ENCODE measurements at places on chromosomes 11 and 22.

DNA sequence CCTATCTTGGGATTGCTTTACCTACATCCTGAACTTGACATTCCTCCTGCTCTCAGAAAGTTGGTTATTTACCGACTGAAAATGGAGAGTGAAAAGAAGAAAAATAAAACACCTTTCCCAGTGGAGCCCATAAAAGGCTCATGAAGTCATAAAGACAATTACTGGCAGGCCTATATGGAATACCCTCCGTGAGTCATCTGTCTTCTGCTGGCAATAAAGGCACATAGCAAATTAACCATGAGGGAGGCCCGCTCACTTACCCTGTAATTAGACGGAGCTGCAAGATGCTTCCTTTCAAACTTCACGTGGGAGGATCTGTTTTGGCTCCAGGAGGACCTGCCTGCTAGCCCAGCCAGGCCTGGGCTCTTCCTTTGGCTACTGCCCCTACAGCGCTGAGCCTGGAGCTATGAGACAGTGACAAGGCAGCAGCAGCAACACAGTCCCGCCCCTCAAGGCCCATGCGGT lies 540.4 kb downstream of the BUD13 start:
- no peak for DNase-seq

- no peak for DNase-seq
These were observed 26.2 kb downstream of the FSHB start for GRCh38 chr11:30257058-30257457.

GRCh38 chr11:29008481-29008880 lies 900.3 kb downstream of the METTL15 start:
- DNase-seq = no peak

- DNase-seq = no peak
These were observed 13.1 kb downstream of the TAF1D start for GRCh38 chr11:93727985-93728791.

GRCh38 chr11:17230867-17231851 lies 23.4 kb upstream of the PIK3C2A start:
- no peak for DNase-seq

DNA sequence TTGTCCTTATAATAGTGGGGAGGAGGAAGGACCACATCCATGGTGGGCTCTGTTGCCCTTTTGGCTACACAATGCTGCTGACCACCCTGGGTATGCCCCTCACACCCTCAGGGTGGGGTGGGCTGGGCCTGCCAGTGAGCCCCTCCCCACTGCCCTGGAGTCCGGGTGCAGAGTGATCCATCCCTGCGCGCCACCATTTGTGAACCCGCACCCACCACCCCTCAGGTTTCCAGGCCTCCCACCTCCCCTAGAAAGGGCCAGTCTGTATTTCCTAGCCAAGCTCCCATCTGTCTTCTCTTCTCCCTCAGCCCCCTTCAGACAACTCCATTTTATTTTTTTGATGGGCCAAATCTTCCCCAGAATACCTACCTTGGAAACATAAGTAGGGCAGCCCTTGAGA lies 25.0 kb downstream of the MS4A10 start:
- no peak for DNase-seq

GRCh38 chr22:43743929-43744643 lies 68.0 kb downstream of the EFCAB6 start:
- no peak for DNase-seq

GRCh38 chr22:47654922-47655491 lies 892.6 kb downstream of the TBC1D22A start:
- no peak for DNase-seq

DNA sequence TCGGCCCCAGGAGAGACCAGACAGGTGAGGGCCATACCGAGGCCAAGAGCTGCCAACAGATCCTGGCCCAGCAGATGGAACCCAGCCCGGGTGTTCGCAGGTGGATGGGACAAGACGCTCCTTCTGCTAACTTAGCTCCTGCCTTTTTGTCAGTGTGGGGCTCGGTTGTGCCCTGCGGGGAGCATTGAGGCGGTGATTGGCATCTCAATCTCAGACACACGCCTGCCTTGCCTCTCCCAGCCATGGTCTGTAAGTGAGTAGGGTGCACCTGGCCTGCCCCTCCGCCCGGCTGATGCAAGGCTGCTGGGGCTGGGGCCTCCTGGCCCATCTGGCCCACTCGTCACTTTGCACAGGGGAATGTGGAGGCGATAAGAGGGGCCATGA lies 350.1 kb downstream of the TBC1D22A start:
- no peak for DNase-seq

GRCh38 chr11:44877571-44878497 lies 72.8 kb downstream of the TP53I11 start:
- no peak for DNase-seq

- DNase-seq = no peak
These were observed 31.9 kb downstream of the RRAS2 start for GRCh38 chr11:14327116-14327515.

- no peak for DNase-seq
These were observed 99.1 kb downstream of the CD44 start for GRCh38 chr11:35237860-35238715.

DNA sequence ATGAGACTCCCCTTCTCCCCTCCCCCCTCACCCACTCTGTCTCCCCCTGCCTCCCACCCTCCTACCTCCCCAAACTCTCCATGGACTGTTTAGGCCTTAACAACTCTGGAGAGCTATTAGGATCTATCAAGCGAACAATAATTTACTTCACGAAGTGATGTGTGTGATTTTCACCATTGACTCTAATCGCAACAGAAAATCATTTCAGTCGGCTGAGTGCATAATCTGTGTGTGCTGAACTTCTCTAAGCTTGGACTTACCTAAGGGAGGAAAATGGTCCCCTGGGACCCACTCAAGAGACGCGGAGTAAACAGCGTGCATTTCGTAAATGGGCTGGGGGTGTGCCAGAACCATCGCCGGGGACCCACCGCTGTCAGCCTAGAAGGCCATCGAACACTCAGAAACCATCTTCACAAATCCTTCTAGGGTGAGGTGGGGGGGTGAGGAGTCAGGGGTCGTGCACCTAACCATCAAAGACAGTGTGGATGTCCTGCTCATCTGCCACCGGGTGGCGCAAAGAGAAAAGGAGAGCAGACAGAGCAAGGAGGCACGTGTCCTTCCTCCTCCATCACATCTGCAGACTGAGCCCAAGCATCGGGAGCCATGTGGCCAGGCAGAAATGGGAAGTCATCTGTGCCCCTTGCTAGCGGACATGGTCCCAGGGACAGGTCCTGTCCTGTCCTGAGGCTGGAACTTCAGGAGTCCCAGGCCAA lies 62.1 kb upstream of the NUP50 start:
- peak; percentile 59 for DNase-seq

GRCh38 chr11:120952461-120953434 lies 71.2 kb upstream of the TBCEL start:
- peak; percentile 29 for DNase-seq

DNA sequence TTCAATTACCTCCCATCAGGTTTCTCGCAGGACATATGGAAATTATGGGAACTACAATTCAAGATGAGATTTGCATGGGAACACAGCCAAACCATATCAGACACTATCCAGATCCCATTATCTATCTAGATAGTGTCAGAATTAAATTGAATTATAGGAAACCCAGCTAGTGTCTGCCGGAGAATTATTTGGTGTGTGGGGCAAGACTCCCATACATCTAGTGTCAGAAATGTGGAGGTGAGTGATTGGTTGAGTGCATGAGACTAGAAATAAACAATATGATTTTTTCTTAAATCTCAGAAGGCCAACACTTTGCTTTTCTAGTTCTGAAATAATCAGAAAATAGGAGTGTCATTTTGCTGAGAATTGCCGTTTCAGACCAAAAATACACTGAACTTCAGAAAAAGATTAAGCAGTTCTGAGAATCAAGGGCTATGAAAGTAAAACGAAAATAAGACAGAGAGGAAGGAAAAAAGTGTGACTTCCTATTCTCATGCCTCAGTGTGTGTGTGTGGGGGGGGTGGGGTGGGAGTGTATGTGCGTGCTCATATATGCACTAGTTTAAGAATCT lies 21.3 kb downstream of the CASP12 start:
- DNase-seq = no peak

GRCh38 chr22:22865311-22866072 lies 22.1 kb upstream of the IGLL5 start:
- no peak for DNase-seq

- DNase-seq = no peak
These were observed 29.3 kb upstream of the CABP7 start for GRCh38 chr22:29690476-29690875.

GRCh38 chr22:46012182-46012880 lies 35.4 kb upstream of the WNT7B start:
- DNase-seq = no peak

GRCh38 chr11:11864803-11865202 lies 23.0 kb downstream of the USP47 start:
- DNase-seq = no peak

- no peak for DNase-seq
These were observed 477.1 kb downstream of the BRD1 start for GRCh38 chr22:49350441-49351121.

GRCh38 chr22:50696799-50697561 lies 24.4 kb downstream of the SHANK3 start:
- DNase-seq = no peak

GRCh38 chr11:7688238-7688826 lies 15.0 kb upstream of the CYB5R2 start:
- DNase-seq = no peak

DNA sequence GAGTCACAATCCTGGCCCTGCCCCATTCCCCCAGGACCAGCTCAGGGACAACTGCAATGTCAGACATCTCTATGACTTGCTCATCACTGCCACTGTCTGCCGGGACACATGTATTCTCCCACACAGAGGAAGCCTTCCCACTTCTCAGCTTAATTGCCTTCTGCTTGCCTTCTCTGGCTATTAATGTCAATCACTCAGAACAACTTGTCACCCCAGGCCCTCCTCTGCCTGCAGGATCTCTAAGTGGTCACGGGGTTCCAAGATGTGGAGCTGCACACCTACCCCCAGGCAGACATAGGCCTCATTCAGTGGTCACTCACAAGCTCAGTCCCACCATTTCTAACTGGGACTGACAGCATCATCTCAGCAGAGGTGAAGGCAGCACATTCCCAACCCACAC lies 15.1 kb downstream of the PLEKHA7 start:
- no peak for DNase-seq

DNA sequence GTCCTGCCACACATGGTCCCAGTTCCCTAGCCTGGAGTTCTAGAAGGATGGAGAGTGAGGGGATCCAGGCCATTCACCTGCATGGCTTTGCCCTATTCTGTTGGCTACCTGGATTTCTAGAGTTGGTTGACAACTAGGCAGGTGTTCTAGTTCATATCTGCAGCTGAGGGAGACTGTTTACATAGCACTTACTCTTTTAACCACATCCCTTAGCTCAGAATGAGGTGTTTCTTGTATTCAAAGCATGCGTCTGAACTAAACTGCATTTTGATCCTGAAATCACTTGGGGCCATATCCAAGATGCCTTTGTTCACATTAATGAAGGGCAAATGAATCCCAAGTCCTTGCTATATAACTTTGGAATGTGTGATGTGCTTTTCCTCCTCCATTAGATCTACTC lies 60.9 kb downstream of the SYT13 start:
- DNase-seq = no peak

DNA sequence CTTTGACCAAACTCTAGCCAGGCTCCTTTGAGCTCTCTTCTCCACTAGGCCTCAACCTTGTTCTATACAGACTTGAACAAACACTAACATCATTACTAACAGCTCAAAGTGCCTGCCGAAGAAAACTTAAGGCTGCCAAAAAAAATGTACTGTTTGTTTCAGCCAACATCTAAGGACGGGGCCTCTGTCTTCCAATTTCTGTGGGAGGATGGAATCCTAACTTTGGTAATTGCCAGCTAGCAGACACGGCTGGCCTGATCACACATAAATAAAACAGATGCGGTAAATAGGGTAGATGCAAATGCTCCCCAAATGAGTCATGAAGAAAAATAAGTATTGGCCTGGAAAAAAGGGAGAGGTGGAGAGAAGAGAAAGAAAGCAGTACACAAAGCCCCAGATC lies 394.3 kb downstream of the TMEM135 start:
- peak; percentile 86 for DNase-seq

- no peak for DNase-seq
These were observed 4.0 kb downstream of the APOL4 start for GRCh38 chr22:36197514-36198146.

GRCh38 chr11:7056828-7057513 lies 31.8 kb upstream of the RBMXL2 start:
- no peak for DNase-seq

DNA sequence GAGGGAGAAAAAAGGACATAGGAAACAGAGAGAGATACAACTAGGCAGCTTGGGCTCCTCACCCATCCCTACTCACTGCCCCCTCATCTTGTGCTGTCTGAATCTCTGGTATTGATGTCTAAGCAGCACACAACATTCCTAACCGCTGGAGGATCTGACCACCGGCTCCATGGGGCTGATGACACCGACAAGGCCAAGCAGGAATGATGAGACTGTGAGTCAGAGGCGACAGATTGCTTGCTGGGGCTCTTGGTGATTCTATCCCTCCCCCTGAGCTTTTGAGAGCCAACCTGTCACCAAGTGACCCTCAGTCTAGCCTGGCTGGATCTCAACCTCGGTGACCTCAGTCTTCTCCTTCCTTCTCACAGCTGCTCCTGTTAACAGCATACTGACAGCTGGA lies 13.8 kb downstream of the PAMR1 start:
- no peak for DNase-seq

- DNase-seq = no peak
These were observed 257.1 kb downstream of the BUD13 start for GRCh38 chr11:116515664-116516184.

DNA sequence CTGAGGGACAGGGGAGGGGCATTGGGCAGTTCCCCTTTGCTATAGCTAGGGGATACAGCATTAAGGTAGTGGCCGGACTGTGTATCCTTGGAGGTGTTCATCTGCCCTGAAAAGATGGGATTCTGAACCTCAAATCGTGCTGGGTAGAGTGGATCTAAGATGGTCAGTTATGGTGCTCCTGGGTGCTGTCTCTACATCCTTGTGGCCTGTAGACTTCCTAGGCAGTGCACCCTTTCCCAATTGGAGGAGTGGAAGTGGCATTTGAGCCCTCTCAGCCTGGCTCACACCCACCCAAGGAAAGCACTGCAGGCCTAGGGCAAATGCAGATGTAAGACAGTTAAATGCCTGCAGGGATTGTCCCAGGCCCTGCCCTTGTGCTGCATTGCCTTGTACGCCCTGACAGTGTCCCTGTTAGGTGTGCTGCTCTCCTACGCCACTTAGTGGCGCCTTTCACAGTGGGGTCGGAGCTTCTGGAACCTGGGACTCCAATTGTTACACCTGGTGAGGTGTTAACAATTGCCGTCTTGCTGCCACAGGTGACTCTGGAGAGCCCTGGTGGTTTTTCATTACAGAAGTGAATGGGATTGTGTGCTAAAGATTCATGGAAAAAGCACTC lies 35.0 kb downstream of the PPFIBP2 start:
- DNase-seq = no peak

GRCh38 chr22:45580726-45581381 lies 78.2 kb downstream of the FBLN1 start:
- no peak for DNase-seq

Measured in AG09319 (cell line).